ENCODE measurements at places on chromosomes 16 and 17. TPM values are rescaled to one million over a fixed set of nuclear protein-coding genes. Genes with fewer than 3 reads are reported as not detected.

- DNase-seq, result no peak
These were observed 183.3 kb downstream of the CEP112 start for GRCh38 chr17:66008680-66009079.

DNA sequence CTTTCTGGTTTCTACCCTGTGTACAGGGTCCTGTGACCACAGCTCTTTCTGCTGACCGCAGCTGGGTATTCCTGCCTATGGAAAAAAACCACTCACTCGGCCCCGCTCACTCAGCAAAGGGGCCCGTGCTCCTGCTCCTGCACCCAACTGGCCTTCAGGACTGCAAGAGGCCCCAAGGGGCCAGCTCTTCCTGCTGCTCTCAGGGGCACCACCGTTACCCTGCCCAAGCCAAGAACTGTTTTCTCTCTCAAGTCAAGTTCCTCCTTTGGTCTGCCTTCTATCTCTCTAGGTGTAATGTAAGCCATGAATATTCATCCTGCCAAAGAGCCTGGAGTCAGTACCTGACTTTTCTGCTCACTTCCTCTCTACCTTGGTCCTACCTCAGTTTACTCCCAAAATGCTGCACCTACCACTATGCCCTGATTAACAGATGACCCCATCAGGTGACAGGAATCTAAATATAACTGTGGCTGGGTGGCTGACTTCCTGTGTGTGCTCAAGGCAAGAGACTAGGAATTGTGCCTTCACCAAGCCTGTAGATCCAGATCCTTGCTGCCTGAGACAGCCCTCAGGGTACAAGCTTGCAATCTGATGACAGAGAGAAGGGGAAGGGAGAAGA is 20.4 kb upstream of the SCIMP start:
- DNase-seq, result no peak

DNA sequence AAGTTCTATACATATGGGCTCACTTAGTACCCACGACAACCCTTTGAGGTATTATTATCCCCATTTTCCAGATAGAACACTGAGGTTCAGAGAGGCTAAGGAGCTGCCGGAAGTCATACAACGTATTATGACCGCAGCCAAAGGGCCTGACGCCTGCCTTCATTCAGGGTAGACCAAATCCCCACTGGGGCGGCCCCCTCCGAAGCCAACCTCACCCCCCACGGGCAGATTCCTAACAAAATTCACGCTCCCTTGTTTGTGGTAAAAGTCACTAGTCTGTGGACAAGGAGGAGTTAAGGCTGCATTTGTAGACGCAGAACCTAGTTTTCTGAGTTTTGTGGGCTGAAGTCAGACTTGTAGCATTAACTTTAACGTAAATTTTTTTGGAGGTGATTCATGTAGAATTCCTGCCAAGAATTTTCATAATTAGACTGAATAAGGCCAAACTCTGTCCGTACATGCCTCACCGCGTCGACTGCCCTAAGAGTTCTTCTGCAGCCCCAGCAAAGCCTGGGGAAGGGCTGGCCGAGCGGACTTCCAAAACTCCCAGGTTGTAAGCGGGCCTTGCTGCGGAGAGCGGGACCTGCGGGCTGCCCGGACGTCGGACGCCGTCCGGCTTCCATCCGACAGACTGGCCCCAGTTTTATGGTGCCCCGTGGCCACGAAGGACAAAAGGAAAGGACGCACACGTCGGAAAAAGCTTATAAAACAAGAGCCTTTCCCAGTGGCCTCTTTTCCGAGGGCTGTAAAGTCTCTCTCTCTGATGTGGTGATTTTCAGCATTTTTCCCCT is 75.7 kb downstream of the NXN start:
- DNase-seq, result no peak

DNA sequence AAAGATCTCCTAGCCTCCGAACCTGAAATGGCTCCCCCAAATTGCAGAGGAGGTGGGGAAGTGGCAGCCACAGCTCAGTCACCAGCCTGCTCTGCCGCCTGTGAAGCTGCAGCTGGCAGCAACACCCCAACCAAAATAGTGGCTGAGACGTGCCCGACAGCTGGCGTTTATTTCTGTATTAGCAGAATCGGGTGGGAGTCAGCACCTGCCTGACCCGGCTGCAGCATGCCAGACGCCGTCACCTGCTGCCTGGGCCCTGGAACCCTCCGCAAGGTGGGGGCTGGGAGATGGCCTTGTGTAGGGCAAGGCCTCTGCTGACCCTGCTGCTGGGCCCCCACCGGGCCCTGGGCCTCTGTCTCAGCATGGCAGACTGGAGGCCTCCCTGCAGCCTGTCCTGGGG is 17.5 kb upstream of the PABPN1L start:
- no peak for DNase-seq

GRCh38 chr16:369275-369865 is 968 bp downstream of the MRPL28 start:
- no peak for DNase-seq

MIS12 gene
- 32.6 TPM for polyA plus RNA-seq

All from immature natural killer cell (primary cell).